ENCODE measurements at places on chromosomes 5 and 9. TPM values are rescaled to one million over a fixed set of nuclear protein-coding genes. Genes with fewer than 3 reads are reported as not detected.
A peak's percentile ranks its signal among the peaks of the same experiment; 100 is the strongest.

OCLN gene
- 2.6 TPM for total RNA-seq

FYB1 gene
- total RNA-seq: 355 TPM

AFF4 gene
- total RNA-seq: 42.1 TPM

CCDC180 gene
- 7.8 TPM for total RNA-seq

PDE6A gene
- not detected for total RNA-seq

RXRA gene
- 7.1 TPM for total RNA-seq

NFIB gene
- not detected for total RNA-seq

PCDHGA10 gene
- 0.14 TPM for total RNA-seq

NTRK2 gene
- total RNA-seq: not detected

IL4 gene
- total RNA-seq: 1.8 TPM

SLC31A2 gene
- 3.4 TPM for total RNA-seq

DNA sequence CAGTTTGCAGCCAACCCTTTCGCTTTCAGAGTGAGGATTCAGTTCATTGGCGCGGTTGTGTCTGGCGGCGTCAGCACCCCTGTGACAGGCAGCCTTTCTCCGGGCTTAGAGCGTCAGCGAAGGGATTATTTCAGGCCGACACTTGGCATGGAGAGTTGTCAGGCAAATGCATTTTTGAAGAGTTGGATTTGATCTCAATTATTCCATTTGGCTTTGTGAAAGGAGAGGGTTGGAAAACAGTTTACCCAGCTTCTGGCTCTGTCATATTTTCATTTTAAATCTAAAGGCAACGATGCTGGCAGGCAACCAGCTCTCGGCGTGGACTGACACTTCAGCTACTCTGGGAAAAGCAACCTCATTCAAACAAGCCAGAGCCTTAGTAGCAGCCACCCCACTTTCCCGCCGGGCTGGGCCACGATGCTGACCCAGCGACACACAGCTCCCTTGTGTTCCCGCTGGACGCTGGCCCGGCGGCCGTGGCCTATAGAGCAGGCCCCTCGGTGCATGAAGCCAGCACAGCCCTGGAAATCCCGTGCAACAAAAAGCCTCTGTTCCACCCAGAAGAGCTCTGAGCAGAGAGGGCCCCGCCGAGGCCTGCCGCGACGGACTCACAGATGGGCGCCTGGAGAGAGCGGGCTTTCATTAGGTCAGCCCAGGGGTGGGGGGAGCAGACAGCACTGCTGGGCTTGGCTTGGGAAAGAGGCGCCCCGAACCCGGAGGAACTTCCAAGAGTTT lies 28.9 kb upstream of the LPCAT1 start:
- no peak for DNase-seq

- no peak for DNase-seq
Observed at GRCh38 chr5:62343428-62343827, 37.4 kb downstream of the KIF2A start.

GRCh38 chr9:95947118-95947517 lies 71.6 kb downstream of the ERCC6L2 start:
- no peak for DNase-seq

DNA sequence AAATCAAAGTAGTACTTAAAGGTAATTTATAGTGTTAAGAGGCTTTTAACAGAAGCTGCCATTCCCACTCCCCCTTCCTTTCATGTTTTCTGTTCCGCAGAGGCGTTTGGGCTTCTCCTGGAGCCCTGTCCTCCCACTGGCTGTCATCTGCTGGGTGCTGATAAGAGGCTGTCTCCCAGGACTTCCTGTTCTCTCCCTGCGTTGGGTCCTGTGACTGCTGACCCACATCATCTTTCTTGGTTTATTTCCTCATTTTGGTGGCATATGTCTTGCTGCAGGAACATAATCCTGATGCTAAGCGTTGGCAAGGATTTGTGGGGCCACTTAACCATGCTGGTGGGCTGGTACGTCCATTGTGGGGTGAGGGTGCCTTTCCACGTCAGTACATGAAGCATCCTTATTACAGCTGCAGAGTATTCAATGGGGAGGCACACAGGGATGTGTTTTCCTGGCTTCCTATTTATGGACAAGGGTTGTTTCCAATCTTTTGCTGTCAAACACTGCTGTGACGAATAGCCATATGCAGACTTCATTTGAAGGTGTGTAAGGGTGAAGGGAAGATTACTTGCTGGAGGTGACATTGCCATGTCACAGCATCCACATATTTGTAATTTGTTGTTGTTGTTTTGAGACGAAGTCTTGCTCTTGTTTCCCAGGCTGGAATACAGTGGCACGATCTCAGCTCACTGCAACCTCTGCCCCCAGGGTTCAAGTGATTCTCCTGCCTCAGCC lies 22.3 kb upstream of the RNF130 start:
- no peak for DNase-seq

DNA sequence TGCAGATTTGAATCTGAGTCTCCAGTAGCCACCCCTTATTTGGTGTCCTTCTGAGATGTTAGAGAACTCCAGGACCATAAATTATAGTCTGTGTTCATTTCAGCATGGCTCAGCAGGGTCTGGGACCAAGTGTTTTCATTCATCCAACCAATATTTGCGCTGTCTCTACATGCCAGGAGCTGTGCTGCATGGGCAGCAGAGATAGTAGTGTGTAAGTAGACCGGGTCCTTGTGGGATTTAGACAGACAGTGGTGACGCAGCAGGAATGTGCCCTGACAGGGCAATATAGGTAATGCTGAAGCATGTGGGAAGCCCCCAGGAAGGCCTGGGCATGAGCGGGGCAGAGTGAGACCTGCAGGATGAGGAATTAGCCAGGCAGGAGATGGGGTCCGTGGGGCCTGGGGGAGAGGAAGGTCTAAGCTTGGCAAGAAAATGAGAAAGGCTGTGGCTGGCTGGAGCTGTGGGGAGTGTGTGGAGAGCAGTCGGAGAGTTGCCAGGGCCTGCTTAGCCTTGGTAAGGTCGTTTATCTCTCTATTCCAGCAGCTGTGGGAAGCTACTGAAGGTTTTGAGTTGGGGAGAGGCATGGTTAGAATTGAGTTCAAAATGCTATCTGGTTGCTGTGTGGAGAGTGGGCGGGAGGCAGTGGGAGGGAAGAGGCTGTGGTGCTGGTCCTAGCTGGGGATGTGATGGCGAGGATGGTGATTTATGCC lies 16.8 kb downstream of the STXBP1 start:
- no peak for DNase-seq

DNA sequence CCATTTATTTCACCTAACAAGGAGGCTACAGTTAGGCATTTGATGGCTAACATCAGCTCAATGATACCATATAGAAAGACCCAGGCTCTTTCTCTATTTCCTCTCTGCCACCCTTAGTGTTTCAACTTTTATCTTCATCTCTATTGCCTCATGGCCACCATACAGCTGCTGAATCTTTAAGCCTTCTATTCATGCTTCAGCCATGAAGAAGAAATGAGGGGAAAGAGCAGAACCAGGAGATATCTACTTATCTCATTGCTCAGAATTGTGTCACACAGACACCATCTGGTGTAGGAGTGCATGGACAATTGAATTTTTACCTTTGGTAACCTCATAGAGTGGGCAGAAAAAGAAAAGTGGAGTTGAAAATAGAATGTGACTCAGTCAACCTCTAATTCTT lies 6.7 kb downstream of the GAPT start:
- DNase-seq: no peak

DNA sequence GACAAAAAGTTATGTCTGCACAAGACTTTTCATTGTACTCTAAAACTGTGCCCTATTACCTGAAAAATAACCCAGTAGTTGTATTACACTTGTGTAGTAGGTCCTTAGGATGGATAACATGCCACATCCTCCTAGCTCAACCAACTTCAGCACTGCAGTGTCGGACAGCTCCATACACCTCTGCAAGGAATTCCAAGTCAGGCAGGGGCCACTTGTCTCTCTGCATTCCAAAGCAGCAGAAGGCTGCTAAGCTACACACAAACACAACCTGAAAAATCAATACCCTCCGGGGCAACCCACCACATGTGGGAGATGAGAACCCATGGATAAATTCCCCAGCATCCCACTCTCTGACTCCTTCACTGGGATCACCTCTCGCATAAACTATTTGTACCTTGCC lies 50.2 kb downstream of the MED10 start:
- peak; percentile 44 for DNase-seq

- no peak for DNase-seq
Observed at GRCh38 chr5:175418251-175418650, 25.7 kb downstream of the DRD1 start.

DNA sequence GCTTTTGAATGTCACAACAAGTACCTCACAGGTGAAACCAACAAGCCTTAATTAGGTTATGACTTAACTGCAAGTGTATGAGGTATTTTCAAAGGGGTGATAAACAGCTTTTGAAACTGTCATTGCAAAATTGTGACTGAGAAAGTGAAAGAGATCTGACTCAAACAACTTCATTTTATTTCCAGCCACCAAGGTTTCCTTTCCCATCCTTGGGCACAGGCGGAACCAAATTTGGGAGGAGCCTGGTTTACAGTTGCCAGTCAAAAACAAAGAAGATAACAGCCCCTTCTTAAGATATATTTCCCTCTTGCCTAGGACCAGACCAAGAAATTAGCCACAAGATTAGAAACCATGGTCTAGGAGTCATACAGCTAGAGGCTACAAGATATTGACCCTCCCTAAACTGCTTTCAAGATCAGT lies 417.1 kb downstream of the CSNK1G3 start:
- no peak for DNase-seq

DNA sequence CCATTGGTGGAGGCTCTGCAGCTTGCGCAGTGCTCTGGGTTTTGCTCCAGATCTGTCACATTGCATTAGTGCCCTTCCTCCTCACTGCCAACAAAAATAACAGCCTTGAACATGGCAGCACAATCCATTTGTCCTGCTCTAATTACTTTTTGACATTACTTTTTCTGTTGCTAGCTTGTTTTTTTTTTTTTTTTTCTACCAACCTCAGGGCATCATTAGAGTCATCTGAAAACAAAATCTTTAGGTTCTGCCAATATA lies 117.5 kb upstream of the NR5A1 start:
- DNase-seq: no peak

GRCh38 chr5:29262339-29263123 lies 1931.0 kb upstream of the CDH6 start:
- no peak for DNase-seq

DNA sequence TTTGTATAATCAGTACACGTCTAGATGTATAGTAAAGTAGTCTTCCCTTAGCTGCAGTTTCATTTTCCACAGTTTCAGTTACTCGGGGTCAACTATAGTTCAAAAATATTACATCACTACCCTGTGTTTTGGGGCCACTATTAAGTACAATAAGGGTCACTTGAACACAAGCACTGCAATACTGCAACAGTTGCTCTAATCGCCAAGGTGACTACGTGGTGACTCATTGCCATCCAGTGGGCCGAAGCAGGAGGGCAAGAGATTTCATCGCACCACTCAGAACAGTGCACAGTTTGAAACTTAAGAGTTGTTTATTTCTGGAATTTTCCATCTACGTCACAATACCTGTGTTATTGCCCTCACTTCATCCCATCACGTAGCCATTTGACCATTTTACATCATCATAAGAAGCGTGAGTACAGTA lies at the start of gene ARL14EPL:
TSS of gene ARL14EPL (plus strand) at position 379 of the 424 bp plus-strand sequence. CDS start 18,994 bp downstream, outside the sequence.
- DNase-seq: no peak

- DNase-seq: no peak
Observed at GRCh38 chr5:180467028-180467975, 26.9 kb upstream of the CNOT6 start.

GRCh38 chr9:101711330-101711941 lies 27.0 kb downstream of the GRIN3A start:
- no peak for DNase-seq

GRCh38 chr5:172171118-172171517 lies 16.9 kb downstream of the STK10 start:
- DNase-seq: no peak

GRCh38 chr9:13100914-13101572 lies 178.4 kb downstream of the MPDZ start:
- DNase-seq: no peak

- DNase-seq: no peak
Observed at GRCh38 chr9:20570756-20571155, 51.5 kb downstream of the MLLT3 start.

GRCh38 chr5:132760049-132760420 lies 12.8 kb downstream of the CCNI2 start:
- no peak for DNase-seq

DNA sequence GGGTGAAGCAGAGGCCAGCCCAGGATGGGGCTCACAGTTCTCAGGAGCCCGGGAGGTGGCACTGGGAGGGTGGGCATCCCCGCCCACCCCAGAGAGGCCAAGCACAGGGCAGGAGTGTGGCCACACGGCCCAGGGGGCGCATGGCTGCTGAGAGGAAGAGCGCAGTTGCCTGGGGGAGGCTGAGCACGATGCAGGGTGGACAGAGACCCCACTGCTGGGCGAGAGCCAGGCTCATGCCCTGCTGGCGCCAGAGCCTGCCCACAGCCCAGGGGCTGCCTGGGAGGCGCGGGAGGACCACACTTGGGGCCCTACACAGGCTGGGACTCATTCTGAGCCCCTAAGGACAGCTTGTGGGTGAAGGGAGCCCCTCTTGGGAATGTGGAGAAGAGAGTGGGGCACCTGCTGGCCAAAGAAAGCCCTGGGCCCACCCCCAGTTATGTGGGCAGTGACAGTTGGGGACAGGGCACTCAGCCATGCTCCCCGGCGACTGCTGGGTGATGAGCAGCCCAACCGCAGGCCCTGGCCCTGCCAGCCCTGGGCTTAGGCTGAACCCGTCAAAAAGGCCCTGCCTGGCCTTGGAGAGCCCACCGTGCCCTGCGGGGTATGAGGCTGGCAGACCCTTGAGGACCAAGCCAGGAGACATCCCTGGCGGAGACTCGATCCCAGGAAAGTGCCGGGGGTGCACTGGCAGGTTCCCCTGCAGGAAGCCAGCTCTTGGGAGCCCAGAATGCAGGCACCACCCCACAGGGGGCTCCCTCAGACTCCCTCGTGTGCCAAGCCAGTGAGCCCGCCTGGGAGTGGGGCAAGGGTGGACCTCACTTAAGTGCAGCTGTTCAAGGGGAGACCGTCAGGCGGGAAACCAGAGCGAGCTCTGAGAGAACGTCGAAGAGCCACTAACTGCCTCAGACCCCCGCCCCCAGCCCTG lies 21.6 kb upstream of the CAMSAP1 start:
- DNase-seq: no peak

- no peak for DNase-seq
Observed at GRCh38 chr5:126395198-126395597, 28.0 kb upstream of the GRAMD2B start.

- no peak for DNase-seq
Observed at GRCh38 chr5:144318460-144318859, 147.8 kb downstream of the KCTD16 start.

- DNase-seq: no peak
Observed at GRCh38 chr9:16453390-16453789, 417.1 kb downstream of the BNC2 start.

Measured in activated naive CD8-positive, alpha-beta T cell treated with anti-CD3 and anti-CD28 coated beads, Interleukin-2, amount 10 ng/mL, durations not matched to agents 7 days and 5 days (primary cell).